ENCODE measurements at places on chromosomes 16 and 17.

DNA sequence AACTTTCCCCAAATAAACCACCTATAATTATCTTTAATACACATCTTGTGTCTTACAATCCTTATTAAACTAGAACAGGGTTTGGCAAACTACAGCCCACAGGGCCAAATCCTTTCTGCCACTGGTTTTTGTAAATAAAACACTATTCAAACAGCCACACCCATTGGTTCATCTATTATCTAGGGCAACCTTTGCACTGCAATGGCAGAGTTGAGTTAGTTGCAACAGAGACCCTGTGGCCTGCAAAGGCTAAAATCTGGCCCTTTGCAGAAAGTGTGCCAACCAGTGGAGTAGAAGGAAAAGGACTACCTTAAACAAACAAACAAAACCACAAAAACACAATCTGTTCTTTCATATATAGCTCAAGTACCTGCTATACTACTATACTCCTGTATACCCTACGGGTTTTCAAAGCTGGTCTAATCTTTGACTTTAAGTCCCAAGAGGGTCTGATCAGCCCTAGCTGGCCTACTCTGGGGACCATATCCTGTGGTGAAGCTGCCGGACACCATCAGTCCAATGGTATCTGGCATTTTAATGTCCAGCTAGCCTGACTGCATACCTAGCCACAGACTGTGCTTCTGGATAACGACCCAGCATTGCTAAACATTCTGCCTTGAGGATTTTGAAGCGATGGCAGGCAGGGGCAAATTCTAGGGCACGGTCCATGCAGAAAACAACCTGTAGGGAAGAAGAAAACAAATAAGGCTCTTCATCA, 23.3 kb downstream of the CNP start:
- DNase-seq, result no peak

- DNase-seq, result no peak
Measured at GRCh38 chr17:39870776-39871175, 2.8 kb downstream of the ZPBP2 start.

DNA sequence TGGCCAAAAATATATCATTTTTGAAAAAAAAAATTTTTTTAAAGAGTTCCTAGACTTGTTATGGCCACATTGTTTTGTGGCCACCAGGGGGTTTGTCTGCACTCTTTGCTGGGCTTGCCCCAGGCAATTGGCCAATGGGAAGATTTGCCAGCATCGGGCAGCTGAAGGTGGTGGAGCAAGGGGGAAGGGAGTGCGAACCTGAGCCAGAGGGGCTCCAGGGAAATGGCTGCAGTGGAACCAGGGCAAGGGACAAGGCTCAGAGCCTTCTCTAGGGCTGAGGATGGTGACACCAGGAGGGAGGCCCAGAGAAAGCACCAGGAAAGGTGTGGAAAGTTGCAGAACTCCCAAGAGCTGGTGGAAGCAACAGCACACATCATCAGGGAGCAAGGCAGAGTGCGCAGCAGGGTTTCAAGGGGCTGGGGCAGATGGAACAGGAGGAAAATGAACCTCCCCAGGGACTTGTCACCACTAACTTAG, 15.5 kb upstream of the CMIP start:
- peak; percentile 67 for DNase-seq

GRCh38 chr17:5352681-5353289, 66.7 kb downstream of the NUP88 start:
- DNase-seq, result no peak

DNA sequence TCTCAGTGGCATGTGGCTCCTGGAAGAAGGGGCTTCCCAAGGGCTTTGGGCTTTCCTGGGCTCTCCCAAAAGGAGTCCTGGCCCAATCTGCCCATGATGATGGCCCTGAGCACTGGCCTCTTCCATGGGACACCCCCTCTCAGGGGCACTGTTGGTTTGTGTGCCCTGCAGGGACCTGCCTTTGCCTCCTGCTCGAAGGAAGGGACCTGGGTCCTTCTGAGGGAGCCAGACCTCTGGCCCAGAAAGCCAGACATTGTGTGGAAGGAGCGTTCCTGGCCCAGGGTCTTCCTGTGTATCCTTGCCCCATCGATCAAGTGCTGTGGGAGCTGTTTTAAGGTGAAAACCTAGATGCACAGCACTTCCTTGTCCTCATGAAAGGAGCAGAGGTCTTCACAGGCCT, 1689.3 kb downstream of the TP53TG3F start:
- no peak for DNase-seq

- DNase-seq, result no peak
Measured at GRCh38 chr17:38455288-38455915, 27.1 kb downstream of the ARHGAP23 start.

DNA sequence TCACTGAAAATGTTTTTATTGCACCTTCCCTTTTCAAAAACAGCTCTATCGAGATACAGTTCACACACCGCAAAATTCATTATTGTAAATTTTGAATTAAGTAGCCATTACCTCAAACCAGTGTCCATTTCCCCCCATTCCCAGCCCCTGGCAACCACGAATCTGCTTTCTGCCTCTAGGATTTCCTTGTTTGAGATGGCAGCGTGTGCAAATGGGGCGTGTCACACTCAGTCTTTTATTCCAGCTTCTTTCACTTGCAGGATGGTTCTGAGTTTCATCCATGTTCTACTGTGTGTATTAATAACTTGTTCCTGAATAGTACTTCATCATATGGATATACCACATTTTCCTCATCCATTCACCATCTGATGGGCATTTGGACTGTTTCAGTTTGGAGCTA, 14.8 kb downstream of the ACSF3 start:
- no peak for DNase-seq

Measured in pancreas (tissue), 10 donors.